Renal cortical epithelial cell (primary cell): ENCODE measurements at places on chromosomes 11 and 22. TPM values are rescaled to one million over a fixed set of nuclear protein-coding genes. Genes with fewer than 3 reads are reported as not detected.

TSPAN4 gene
- 85.4 and 86.2 TPM in 2 replicates for total RNA-seq

RFPL2 gene
- 0.10 TPM in 1 of 2 replicates, not detected in the other for total RNA-seq

IMMP1L gene
- total RNA-seq: 10.6 and 11.6 TPM in 2 replicates

OR52E8 gene
- not detected in 2 replicates for total RNA-seq

CABP4 gene
- not detected in 2 replicates for total RNA-seq

OR56A1 gene
- not detected in 2 replicates for total RNA-seq

MOGAT2 gene
- total RNA-seq: not detected in 2 replicates

UBQLN3 gene
- 0.05 TPM in 1 of 2 replicates, not detected in the other for total RNA-seq

SPI1 gene
- total RNA-seq: not detected in 2 replicates

PTPN5 gene
- not detected in 2 replicates for total RNA-seq

MISFA gene
- not detected in 2 replicates for total RNA-seq

CCDC89 gene
- 1.4 and 5.8 TPM in 2 replicates for total RNA-seq

APOBEC3G gene
- 4.0 and 9.7 TPM in 2 replicates for total RNA-seq

RAB36 gene
- total RNA-seq: 2.1 and 17.1 TPM in 2 replicates

DGAT2 gene
- 1.7 and 3.7 TPM in 2 replicates for total RNA-seq

MMP7 gene
- 2,273 and 2,825 TPM in 2 replicates for total RNA-seq

OR4C5 gene
- total RNA-seq: not detected in 2 replicates

OR6T1 gene
- not detected in 2 replicates for total RNA-seq

GNG3 gene
- not detected in 2 replicates for total RNA-seq

NRGN gene
- total RNA-seq: 0.10 TPM in 1 of 2 replicates, not detected in the other

TESMIN gene
- 2.9 and 5.0 TPM in 2 replicates for total RNA-seq

TECTA gene
- 0.17 and 0.50 TPM in 2 replicates for total RNA-seq

TRIM49 gene
- not detected in 2 replicates for total RNA-seq

ZP1 gene
- not detected in 2 replicates for total RNA-seq

MUC6 gene
- total RNA-seq: not detected in 2 replicates

MAJIN gene
- not detected in 2 replicates for total RNA-seq

ANKK1 gene
- total RNA-seq: 0.15 TPM in 1 of 2 replicates, not detected in the other

DRD4 gene
- total RNA-seq: 0.10 TPM in 1 of 2 replicates, not detected in the other

PGM2L1 gene
- total RNA-seq: 29.2 and 32.6 TPM in 2 replicates

ARL14EP gene
- 24.3 and 43.2 TPM in 2 replicates for total RNA-seq

GPHA2 gene
- not detected in 2 replicates for total RNA-seq

PYGM gene
- 0.05 TPM in 1 of 2 replicates, not detected in the other for total RNA-seq

RFPL1 gene
- total RNA-seq: not detected in 2 replicates

CHRNA10 gene
- 0.35 and 0.45 TPM in 2 replicates for total RNA-seq

PHOX2A gene
- total RNA-seq: not detected in 2 replicates

AQP11 gene
- total RNA-seq: 2.1 and 3.8 TPM in 2 replicates

SLCO2B1 gene
- total RNA-seq: 4.2 and 60.3 TPM in 2 replicates

PLAAT5 gene
- 0.40 TPM in 1 of 2 replicates, not detected in the other for total RNA-seq
